ENCODE measurements at places on chromosomes 16 and 17.

DNA sequence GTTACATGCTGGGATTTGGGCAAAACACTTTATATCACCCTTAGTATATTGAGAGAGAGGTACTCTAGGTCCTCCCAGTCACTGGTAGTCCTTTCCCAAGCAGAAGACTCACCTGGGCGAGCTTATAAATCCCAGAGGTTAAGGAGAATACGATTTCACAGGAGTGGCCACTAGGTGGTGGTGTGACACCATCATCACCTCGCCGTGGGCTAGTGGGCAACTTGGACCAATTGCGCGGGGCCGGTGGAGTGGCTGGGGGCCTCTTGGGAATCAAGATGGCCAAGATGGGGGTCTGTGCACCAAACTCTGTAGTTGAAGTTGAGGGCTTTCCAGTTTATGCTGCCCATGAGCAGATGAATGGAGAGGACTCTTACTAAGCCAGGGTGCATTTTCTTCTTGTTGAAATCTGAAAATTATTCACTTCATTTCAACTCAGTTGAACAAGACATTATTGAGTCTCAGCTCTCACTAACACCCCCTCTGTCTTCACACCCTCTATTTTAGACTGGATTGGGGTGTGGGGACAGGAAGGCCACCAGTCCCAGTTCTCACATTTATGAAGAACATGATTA is 38.2 kb upstream of the PIRT start:
- peak; percentile 53 for DNase-seq

- DNase-seq, result no peak
Observed at GRCh38 chr17:68812876-68813584, 142.2 kb downstream of the ABCA8 start.

GRCh38 chr17:47742319-47743181 is 9.5 kb downstream of the TBX21 start:
- peak; percentile 33 for DNase-seq

- no peak for DNase-seq
Observed at GRCh38 chr16:58843675-58844074, 109.6 kb upstream of the GOT2 start.

DNA sequence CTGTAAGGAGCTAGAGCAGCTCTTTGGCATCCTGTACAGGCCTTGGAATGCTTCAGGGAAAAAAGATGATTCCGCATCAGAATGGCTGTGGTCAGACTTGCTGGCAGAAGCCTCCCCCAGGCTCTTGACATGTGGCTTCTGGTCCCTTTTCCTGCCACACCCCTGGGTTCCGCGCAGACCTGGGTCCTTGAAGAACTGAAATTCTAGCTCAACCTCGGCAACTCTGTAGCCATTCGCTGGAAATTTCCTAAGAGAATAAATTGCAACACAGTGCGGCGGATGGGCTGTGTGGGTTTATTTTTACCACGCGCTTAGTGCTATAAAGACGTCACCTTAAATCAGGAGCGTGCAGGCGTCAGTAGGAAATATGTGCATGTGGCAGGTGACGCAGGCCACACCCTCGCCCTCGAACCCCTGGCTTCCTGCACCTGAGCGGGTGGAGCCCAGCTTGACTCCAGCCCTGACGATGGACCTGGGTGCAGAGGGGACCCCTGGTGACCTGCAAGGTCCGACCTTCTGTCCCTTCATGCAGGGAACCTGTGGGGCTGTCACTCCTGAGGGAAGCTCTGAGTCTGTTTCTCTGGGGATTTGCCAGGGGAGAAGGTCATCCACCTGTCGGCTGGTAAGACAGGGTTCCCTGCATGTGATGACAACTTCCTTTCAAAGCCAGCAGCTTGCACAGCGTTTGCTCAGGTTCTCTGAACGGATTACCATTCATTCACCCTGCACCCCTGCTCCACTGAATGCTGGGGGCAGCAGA is 46.3 kb downstream of the METRNL start:
- peak; percentile 22 for DNase-seq

DNA sequence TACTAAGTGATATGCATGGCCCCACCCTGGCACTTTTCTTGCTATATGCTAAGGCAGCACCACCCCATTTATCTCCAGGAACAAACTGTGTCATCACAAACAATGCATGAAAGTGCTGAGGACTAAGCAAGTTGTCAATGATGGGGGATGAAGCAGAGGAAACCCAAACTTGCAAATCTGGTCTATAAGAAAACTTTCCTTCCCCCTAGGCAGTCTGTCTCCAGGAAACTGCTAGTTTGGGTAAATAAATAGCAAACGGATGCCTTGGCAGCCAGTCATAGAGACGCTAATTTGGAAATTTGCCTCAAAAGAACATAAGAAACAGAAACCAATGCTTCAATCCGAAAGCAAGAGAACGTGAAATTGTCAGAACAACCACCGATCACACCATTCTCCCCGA is 5.6 kb upstream of the HSBP1 start:
- no peak for DNase-seq

GRCh38 chr17:21538615-21539014 is 153.7 kb upstream of the KCNJ18 start:
- DNase-seq, result no peak

DNA sequence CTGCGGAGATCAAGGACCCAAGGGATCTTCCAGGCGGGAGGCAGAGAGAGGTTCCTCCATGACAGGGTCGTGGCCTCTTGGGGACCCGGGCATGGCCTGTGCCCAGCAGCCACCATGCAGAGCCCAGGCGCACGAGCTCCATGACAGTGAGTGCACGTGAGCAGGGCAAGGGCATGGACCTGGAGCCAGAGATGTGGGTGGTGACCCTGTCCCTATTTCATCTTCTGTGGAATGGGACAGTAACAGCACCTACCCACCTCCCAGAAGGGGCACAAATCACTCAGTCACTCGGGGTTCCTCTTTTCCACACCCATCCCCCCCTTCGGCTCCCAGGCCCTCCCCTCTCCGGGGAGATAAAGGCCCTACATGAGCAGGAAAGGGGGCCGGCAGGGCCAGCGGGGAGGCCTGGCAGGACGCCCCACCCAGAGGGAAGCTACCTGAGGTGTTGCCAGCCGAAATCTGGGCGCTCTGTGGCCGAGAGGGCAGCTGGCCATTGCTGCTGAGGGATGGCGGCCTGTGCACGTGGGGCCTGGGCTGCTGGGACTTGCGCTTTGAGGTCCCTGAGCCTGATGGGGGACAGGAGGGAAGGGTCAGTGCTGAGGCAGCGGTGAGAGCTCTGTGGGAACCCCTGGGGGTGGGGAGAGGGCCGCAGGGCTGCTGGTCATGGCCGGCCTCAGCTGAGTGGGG is 10.4 kb downstream of the UBALD2 start:
- no peak for DNase-seq

DNA sequence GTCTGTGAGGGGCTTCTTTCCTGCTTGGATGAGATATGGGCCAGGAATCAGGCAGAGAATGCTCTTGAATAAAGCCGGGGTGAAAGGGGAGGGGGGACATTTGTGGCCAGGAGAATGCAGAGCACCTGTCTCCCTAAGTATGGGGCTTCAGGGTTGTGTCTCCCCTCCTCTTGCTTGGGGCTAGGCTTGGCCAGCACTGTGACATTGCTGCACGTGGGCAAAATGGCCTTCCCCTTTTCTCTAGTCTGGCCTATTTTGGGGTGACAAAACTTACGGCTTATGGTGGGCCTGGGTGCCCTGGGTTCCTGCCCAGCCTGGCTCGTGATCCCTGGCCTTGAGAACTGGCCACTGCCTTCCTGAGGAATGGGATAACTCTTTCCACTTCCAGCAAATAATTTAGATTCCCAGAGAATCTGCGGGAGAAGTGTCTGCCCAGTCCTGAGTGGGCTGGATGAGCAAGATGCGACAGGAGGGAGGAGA is 5.6 kb downstream of the NFE2L1 start:
- DNase-seq, result no peak

- DNase-seq, result no peak
Observed at GRCh38 chr17:79690466-79690865, 40.3 kb upstream of the ENPP7 start.

GRCh38 chr16:17369421-17370222 is 101.1 kb downstream of the XYLT1 start:
- DNase-seq, result no peak

- DNase-seq, result no peak
Observed at GRCh38 chr17:41340934-41341861, 9.4 kb downstream of the KRT33A start.

GRCh38 chr16:58012481-58012880 is 11.3 kb downstream of the USB1 start:
- no peak for DNase-seq

- DNase-seq, result no peak
Observed at GRCh38 chr17:33135691-33136090, 144.0 kb downstream of the SPACA3 start.

GRCh38 chr16:22177968-22178930 is 15.9 kb downstream of the SDR42E2 start:
- no peak for DNase-seq

- DNase-seq, result no peak
Observed at GRCh38 chr16:50622643-50623369, 58.3 kb downstream of the SNX20 start.

DNA sequence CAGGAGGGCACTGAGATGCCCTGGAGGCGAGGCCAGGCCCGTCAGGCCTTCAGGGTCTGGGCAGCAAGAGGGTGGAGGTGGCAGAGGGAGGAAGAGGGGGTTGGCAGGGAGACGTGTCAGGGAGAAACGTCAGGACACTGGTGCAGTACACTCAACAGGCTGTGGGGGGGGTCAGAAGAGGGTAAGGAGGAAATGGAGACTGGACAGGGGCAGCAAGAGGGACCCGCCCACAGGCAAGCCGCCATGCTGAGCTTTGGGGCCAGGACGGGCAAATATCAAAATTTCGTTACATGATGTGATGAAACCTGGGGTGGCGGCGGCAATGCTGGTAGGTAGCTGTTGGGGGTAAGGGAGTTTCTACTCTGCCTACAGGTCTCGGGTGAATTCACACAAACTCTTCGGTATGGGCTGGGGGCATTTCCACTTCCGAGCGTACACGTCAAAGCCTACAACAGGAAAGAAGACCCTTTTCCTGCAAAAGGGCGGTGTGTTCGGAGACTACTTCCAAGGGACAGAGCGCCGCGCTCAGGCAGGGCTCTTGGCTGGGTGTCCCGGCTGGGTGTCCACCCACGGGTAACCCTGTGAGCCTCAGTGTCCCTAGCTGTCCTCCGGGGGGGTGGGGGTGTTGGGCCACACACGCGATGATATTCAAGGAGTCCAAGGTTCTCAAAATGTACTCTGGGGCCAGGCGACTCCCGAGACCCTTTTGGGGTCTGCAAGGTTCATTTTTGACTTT is 43.3 kb upstream of the ATP2A3 start:
- no peak for DNase-seq

DNA sequence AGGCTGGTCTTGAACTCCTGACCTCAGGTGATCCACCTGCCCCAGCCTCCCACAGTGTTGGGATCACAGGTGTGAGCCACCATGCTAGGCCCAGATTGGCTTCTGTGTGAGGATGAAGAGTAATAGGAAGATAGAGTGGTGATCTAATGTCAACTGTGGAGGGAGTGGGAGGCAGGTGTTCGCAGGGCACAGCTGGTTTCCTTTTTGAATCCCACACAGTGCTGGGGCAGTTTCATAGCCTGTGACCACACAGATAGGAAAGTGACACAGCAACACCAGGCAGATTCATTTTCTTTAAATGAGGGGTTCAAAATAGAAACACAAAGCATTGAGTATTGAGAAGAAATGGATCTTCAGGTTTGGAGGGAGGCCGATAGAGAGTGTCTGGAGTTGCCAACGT is 540.3 kb downstream of the WWOX start:
- no peak for DNase-seq

DNA sequence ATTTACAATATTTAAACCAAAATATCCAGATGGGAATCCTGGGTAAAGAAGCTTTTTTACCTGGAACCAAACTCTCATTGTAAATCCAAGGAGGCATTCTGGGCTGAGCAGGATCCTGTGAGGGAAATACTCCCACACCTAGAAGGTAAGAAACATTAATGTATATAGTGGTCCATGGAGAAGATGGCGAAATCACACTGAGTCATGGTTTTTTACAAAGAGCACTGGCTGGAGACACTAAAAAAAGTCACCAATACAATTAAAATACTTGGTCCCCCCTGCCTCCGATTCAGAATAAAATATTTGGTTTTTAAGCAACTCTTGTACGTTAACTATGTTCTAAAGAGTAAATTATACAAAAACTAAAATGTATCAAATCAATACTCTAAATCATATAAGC is 32.9 kb downstream of the SYNRG start:
- no peak for DNase-seq

- no peak for DNase-seq
Observed at GRCh38 chr17:82301300-82301915, 16.0 kb downstream of the CD7 start.

- no peak for DNase-seq
Observed at GRCh38 chr16:69084289-69084688, 21.2 kb upstream of the HAS3 start.

- DNase-seq, result no peak
Observed at GRCh38 chr17:12814718-12815117, 25.4 kb downstream of the ARHGAP44 start.

DNA sequence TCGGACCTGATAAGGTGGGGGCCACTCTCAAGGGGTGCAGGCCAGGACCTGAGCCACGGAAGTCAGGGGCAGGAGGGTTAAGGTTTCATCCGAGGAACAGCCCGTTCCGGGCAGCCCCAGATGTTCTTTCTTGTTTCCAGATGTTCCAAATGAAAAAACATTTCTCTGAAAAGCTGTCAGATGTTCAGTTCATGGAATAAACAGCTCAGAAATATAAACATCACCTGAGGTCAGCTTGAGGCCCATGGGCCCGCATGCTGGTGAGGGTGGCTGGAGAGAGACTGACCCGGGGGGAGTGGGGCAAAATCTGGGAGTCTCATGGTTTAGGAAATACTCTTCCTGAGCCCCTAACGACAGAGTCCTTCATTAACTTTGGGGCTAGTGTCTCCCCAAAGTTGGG is 1.5 kb upstream of the CD79B start:
- DNase-seq, result no peak

DNA sequence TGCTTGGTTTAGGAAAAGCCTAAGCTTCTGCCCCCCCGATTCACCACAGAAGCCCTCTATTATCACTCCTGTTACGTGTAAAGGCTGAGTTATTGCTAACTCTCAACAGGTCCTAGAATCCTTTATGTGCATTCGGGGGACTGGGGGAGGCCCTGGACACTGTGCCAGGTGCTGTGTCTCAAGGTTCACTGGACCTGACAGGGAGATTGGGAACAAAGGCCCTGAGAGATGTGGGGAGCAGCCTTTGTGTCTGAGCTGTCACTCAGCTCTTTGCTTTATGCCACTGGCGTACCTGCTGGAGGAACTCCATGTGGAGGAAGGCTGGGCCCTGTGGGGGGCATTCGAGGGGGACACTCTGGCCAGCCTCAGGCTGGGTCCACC is 65.9 kb downstream of the METRNL start:
- no peak for DNase-seq

- DNase-seq, result peak; percentile 84
Observed at GRCh38 chr17:21379080-21379711, 3.0 kb downstream of the KCNJ12 start.

DNA sequence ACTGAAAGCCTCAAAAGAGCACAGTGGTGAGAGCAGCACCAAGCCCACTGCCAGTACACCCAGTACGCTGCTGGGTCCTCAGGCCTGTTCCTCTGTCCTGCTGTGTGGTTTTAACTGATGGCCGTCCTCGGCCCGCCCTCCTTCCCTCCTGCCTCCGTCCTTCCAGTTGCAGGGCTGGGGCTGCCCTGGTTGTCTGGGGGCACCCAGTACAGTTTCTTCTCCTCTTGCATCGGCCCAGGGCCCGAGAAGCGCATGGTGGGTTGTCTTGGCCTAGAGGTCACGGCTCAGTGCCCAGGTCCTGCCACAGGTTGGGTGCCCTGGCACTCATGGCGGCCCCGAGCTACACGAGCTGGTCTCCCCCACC is 70.8 kb upstream of the KCTD5 start:
- no peak for DNase-seq
